ENCODE measurements at places on chromosomes 3 and 15.

GRCh38 chr3:43748179-43748578 is 57.4 kb downstream of the ABHD5 start:
- no peak for DNase-seq

DNA sequence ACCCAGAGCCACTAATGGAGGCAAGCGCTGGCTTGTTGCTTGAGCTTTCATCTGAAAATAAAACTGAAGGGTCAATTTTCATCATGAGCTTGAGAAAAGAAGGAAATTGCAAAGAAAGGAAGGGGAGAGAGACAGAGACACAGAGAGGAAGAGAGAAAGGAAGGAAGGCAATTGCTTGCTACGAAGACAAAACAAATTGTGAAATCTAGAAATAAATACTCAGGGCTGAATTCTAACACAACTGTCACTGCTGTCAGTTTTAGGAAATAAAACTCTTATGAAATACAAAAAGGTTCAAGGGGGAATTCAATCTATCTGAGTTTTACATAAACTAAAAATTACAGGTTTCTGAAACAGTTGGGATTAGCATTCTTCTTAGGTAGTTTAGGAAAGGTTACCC is 36.7 kb downstream of the FOXP1 start:
- no peak for DNase-seq

- DNase-seq = no peak
These were observed 31.0 kb downstream of the FGD5 start for GRCh38 chr3:14849638-14850230.

DNA sequence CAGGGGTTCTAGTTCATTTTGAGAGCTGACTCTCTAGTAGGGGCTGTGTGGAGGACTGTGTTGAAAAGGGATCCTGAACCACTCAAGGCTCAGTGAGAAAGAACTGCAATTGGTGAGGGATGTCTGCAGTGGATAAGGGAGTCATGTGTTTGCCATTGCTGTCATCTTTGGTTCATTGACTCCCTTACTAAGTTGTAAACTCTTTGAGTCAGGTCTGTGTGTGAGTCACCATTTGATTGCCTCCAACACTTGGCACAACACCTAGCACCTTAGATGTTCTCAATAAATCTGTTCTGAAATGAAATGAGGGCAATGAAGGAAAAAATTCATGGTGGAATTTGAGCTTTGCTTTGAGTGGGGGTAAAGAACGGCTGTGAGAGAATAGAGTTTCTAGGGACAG is 51.7 kb downstream of the PLS1 start:
- no peak for DNase-seq

DNA sequence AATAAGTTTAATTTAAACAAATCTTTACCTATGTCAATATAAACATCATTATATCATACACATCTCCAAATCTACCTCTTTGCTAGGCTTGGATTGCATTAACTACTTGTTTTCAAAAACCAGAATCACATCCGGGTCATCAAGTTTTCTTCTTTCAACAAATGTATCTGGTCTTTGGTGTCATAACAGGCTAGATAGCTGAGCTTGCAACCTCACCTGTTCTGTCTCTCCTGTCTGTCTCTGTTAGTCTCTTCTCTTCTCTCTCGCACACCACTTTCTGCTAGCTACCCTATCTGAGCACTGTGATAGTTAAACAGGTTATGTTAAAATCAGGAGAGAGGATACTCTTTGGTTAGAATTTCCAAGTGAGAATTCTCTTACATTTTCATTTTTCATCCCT is 6.7 kb downstream of the FOXB1 start:
- no peak for DNase-seq

DNA sequence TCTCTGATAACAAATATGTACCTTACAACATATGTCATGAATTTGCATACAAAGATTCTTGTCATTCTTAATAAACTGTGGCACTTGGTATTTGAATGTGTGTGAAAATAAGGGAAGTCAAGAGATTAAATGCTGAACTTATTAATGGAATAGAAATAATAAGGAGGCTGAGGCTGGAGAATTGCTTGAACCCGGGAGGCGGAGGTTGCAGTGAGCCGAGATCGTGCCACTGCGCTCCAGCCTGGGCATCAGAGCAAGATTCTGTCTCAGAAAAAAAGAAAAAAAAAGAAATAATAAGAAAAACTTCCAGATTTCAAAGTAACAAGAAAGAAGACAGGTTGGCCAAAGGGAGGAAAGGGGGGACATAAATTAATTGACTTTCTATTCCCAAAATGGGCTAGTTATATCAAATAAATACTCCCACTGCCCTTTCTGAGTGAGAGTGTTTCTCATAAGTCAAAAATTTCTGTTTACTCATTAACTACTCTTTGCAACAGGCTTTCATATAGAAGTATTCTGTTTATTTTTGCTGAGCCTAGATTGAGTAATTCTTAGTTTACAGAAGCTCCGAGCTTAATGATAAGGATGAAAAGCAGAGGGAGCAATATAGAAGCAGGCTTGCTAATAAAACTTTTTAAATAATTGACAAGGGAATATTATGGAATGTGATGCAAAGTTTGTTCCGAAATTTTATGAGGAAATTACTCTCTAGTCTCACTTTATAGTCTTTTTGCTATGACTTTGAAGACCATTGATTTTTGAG is 25.6 kb downstream of the KNG1 start:
- DNase-seq = no peak

- no peak for DNase-seq
These were observed 163.1 kb upstream of the GALNT15 start for GRCh38 chr3:16011376-16011775.

- no peak for DNase-seq
These were observed 80.5 kb upstream of the SETMAR start for GRCh38 chr3:4222574-4223175.

- no peak for DNase-seq
These were observed 14.8 kb downstream of the CHCHD6 start for GRCh38 chr3:126718561-126719445.

DNA sequence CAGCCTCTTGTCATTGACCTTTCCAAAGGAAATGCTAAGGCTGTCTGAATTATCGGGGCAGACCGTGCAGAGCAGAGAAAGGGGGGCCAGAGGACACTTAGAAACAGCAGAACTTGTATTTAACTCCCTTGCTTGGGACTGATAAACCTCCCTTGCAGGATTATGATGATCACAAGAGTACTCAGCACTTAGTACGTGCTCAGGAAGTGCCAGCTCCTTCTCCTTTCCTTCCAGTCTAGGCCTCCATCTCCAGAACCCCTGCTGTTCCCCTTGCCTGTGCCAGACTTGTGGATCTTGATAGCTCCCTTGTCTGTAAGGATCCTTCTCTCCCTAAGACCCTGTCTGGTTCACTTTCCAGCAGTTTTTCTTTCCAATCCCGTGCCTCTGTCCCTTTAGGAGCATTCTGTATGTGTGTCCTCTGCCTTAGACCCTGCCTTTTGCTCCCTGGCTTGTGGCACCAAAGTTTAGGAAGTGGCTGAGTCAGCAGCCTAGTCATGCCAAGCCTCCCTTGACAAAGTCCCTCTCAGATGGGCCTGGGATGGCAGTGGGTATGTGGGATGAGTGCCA is 747 bp downstream of the SORD start:
- no peak for DNase-seq

- DNase-seq = peak; percentile 31
These were observed 46.2 kb downstream of the CTDSPL start for GRCh38 chr3:37907906-37908305.

DNA sequence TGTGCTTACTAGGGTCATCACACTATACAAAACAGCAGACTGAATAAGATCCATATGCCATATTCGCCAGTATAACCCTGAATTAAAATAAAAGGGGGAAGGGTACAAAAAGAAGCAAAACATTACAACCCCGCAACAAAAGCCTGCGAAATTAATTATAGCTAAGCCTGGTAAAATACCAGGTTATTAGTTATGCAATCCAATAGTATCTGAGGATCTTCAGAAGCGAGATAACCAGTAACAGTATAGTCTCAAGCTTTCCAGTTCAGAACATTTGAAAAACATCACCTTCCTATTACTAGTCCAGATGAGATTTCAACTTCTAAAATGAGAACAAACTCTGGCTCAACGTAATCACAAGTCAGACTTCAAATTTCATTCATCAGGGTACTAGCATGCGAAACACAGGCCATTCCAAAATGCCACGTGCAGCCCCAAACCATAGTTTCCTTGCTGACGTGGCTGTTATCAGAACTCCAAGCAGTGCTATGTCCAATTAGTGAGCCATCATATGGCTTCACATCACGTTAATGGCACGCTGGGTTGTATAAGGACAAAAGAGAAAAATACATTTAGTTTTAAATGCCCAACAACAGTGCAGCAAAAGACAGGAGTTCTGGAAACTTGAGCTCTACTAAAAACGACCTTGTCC is 1.1 kb downstream of the SSR3 start:
- no peak for DNase-seq

GRCh38 chr3:81658322-81658997 is 103.0 kb downstream of the GBE1 start:
- DNase-seq = no peak

Measured in natural killer cell (primary cell).